Foreskin melanocyte (primary cell): ENCODE measurements at places on chromosomes 1 and 21.
A peak's percentile ranks its signal among the peaks of the same experiment; 100 is the strongest.

DNA sequence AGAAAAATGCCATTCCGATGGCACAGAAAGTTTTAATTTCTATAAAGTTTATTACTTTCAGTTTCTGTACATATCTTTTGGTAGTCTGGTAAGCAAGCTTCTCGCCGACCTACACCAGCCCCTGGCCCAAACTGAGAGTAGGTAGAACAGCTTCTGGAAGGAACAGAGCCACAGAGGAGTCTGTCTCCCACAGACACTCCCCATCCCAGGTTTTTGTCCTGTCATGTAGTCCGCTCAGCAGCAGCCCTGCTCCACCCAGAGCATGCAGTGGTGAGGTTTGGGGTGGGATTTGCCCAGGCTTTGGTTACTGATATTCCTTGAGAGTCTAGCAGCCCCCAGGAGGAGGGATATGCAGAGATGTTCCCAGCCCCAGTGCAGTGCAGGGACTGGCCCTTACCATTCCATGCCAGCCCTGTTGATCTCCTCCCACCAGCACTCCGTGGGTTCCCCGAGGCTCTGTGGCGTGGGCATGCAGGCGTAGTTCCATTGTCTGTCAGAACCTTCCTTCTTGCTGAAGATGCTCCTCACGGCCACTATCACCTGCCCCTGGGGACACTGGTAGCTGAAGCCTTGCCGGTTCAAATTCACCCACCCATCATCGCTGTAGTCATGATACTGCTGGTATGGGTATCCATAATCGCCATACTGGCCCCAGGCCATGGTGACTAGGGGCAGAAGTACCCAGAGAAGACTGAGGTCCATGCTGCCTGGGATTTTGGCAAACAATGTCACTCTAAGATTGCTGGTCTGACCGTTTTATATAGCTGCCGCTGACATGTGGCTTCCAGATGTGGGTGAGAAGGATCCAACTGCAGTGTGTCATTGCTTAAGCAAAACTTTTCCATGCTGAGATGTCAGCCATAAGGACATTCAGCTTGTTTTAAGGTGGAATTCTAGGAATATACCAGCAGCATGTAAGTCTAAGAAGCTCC lies at the start of gene DPT:
Gene DPT (minus strand): TSS at position 734 of the 932 bp plus-strand sequence. CDS start 32 bp downstream, at position 702.
- no peak for DNase-seq

DNA sequence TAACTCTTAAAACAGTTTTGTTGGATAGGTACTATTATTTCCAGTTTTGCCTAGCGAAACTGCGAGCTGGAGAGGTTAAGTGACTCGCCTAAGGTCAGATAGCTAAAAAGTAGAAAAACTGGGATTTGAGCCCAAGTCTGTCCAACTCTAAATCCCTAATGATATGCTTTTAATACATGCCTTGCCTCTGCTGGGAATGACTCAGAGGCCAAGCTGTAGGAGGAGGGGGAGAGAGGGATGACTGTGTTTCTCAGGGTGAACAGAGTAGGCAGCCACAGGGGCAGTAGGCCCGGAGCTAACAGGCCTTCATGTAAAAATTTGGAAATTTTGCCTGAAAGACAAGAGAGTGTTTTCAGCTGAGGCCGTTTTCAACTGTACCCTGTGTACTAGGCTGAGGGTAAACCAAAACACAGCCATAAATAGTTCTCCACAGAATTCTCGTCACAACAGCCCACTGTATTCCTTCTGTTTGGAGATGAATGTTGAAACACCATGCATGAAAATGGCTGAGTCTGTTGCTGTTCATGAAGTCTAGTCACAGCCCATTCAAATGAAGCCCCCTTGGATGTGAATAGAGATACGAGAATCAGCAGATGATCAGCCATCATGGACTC lies 107.5 kb upstream of the HOOK1 start:
- DNase-seq = peak; percentile 87

DNA sequence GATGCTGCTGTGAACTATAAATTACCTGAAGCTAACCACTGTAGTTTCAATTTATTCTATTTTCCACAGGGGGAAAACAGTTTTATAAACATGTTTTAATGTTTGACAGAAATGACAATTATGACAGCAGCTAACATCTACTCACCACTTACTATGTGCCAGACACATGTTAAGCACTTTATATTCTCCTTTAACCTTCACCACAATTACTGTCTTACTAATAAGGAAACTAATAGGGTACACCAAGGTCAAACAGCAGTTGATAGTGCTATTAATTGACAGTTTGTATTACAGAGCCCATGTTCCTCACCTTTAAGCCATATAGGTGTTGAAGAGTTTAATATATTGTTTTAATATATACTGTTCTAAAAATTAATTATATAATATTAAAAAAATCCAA lies 146.4 kb downstream of the EVI5 start:
- DNase-seq = no peak

DNA sequence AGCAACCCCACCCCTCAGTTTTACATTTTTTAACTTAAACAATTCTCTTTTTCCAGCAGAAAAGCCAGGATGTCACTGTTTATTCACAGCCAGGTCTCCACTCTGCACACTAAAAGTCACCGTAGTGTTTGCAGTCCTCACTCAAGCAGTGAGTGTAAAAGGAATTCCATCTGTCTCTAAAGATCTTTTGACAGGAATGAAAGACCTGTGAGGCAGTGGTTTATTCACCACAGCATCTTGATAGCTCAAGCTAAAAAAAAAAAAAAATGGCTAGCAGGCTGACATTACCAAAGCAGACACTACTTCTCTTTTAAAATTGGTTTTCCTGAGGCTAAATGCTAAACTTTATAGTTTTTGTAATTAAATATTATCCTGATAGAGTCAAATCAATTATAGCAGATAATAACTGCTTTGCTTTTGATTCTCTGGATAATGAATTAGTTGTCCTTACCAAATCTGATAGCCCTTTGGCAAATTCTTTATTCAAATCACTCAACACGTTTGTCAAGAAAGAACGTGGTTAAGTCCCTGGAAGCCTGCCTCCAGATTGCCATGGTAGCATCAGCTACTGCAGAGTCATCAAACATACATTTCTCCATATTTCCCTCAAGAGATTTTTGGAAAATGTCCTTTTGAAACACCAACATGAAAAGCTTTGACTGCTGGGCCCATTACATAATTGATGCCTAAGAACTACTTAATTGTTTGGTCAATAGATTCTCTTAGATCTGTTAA lies 22.2 kb upstream of the SLC5A9 start:
- no peak for DNase-seq

DNA sequence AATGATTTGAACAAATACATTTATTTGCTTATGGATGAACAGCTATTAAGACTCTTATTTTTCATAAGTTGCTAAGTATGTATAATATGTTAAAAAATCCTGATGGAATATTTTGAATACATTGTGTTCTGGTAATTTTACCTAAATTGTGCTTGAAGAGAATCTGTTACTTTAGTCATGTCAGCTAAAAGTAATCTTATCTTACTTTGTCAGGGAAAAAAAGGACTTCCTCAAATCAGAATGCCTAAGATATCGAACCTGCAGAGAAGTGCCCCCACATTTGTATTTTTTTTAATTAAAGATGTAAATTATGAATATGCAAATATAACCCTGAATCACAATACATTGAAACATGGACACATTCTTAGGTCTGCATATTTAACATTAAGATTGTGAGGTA lies 1331.7 kb downstream of the MRPL39 start:
- no peak for DNase-seq

DNA sequence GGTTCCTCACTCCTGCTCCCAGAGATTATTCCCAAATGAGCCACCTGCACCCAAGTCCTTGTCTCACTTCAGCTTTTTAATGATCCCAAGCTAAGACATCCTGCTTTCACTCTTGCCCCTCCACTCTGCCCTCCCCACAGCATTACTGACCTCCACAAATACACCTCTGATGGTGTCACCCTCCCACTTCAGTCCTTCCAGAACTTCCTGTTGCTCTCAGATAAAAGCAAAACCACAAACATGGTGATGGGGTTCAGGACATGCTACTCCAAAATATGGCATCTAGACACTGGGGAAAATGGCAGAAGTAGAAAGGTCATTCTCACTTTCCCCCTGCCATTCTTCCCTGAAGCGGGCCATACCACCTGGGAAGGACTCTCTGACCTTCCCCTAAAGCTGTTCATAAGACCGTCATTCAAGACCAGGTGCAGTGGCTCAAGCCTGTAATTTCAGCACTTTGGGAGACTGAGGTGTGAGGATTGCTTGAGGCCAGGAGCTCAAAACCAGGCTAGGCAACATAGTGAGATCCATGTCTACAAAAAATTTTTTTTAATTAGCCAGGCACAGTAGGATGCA lies 65.8 kb upstream of the KLHDC7A start:
- DNase-seq = no peak

DNA sequence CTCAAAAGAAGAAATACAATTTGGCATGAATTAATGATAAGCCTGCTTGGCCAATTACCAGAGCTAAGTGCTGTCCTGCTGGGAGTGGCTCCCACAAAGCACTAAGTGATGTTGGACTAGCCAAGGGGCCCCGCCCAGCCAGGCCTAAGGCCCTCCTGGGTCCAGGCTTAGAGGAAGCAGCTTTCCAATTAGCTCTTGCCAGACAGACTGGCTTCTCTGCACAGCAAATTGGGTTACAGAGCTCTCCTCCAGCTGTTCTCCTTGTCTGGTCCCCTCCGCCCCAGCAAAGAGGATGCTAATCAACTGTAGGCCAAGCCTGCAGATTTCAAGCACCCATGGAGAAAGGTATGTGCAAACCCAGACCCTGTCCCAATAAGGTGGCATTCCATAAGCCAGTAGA lies 151.9 kb downstream of the DMRTA2 start:
- no peak for DNase-seq

DNA sequence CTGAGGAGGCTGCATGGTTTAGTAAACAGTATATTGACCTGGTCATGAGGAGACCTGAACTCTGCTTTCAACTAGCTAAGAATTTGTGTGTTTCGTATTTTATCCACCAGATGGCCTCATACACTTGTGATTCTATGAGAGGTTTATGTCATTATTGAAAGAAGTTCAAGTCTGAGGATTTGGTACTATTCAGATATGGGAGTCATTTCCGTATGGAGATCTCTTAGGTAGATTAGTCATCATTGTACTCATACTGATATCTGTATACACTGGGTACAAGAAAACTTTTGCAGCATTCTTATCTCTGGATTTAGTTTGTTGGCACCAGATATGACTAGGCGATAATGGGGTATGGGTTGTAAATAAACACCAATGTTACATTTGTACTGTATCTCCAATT lies 26.6 kb downstream of the ATF6 start:
- DNase-seq = peak; percentile 57

- peak; percentile 33 for DNase-seq
Measured at GRCh38 chr1:153535242-153536011, at the start of gene S100A6. Gene S100A6, minus strand, starts transcription at chr1:153535991. Its CDS starts 652 bp downstream, at chr1:153535339.

GRCh38 chr1:240256836-240257503 lies 165.3 kb downstream of the FMN2 start:
- DNase-seq = no peak

DNA sequence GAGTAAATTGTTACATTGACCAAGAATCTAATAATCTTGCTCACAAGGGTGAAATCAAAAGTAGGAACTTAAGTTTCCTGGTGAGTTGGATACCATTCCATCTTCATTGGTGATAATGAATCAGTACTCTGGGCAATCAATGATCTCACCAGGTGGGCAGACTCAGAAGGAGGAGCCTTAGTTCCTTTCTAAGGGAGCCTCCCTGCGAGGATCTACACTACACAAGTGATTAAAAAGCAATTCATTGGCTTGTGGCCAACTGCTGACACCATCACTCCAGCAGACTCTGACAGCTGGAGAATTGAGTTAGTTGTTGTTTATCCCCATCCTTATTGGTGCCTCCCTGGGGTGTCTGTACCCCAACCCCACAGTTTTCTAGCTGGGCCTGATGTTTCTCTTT lies 84.1 kb upstream of the VANGL1 start:
- no peak for DNase-seq

DNA sequence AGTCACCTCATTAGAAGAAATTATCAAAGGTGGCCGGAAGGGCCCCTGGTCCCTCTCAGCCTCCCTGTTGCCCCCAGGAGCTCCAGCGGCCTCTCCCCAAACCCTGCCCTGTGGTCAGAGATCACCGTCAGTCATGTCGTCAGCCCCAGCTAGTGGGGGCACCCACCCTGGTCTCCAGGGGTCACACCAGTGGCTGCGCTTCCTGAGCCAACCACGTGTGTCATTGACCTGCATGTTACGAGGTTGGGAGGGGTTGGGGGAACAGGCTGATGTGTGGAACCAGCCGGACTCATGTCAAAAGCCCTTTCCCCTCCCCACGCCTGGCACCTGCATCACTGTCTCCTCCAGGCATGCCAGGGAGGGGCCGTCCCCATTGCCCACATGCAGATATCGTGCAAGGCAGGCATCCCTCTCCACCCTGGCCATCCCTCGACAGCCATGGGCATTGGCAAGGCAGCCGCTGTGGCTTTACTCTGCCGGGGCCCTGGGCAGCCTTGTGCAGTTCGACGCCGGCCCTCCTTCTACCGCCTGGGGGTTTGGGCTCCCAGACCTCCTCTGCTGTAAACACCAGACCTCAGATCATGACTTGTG lies 128.7 kb downstream of the CRYAA start:
- no peak for DNase-seq

- DNase-seq = no peak
Measured at GRCh38 chr1:11400567-11400966, 78.4 kb upstream of the DISP3 start.

DNA sequence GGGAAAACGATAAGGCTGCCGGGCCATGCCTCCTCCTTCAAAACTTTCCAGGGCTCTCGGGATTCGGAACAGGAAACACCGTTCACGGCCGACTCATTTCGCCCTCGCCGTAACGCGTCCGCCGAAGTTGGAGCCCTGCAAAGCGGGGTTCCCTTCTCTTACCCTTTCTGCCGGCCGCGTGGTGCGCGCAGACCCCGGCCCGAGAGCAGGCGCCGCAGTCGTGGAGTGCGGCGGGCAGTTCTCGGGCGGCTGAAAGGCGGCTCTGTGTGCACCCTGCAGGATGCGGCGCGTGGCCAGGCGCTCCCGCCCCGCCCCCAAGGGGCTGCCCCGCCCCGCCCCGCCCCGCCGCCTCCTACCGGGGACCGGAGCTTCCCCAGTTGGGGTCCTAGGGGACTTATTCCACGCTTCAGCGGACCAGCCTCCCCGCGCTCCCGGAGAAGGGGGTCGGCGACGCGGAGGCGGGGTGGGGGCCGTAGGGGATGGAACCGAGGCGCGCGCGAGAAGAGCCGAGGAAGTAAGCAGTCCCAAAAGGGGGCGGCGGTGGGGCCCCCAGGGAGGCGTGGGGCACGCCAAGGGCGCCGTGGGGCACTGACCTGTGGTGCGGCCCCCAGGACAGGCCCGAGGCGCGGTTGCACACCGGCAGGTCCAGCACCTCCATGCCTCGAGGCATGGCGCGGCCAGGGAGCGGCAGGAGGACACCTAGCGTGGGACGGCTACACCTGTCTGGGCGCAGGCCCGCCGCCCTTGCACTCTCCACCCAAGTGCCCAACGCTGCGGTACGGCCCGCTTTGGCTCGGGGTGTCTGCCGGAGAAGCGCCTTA lies at the start of gene MCOLN2:
Gene MCOLN2 (minus strand): TSS at position 268 of the 821 bp plus-strand sequence. CDS start 241 bp downstream, at position 27.
- DNase-seq = no peak

GRCh38 chr1:56326056-56326455 lies 253.3 kb downstream of the PLPP3 start:
- DNase-seq = no peak
